Stimulated activated CD4-positive, alpha-beta T cell treated with anti-CD3 and anti-CD28 coated beads, Interleukin-1b, Interleukin-23, amount 100 ng/mL, for 48 hours (primary cell): ENCODE measurements at places on chromosomes 1 and 21.

GRCh38 chr1:86245566-86246190 is 89.1 kb upstream of the COL24A1 start:
- no peak for DNase-seq

DNA sequence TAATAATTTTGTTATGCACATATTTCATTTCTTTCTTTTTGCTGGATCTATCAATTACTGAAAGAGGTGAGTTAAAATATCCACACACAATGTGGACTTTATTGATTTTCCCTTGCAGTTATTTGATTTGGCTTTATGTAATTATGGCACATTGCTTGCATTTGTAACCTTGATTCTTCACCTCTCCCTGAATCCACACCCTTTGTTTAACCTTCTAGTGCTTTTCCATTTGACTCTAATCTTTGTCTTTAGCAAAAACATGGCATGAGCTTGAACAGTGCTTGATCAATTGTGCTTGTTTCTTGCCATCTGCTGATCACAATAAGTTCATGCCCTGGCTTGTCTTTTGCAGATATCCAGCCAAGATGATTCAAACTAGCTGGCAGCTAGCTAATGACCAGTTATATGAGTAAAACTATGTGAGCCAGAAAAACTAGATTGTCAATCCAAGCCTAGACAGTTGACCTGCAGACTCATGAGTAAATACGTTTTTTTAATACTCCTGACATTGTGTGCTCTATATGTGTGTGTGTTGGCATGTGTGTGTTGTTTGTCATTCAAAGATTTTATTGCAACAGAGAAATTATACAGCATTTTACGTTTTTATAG is 899.2 kb downstream of the NCAM2 start:
- DNase-seq: no peak

- DNase-seq: no peak
These were observed 64.1 kb downstream of the NOS1AP start for GRCh38 chr1:162133566-162133965.

- DNase-seq: no peak
These were observed 94.3 kb downstream of the RGS2 start for GRCh38 chr1:192903142-192903541.

DNA sequence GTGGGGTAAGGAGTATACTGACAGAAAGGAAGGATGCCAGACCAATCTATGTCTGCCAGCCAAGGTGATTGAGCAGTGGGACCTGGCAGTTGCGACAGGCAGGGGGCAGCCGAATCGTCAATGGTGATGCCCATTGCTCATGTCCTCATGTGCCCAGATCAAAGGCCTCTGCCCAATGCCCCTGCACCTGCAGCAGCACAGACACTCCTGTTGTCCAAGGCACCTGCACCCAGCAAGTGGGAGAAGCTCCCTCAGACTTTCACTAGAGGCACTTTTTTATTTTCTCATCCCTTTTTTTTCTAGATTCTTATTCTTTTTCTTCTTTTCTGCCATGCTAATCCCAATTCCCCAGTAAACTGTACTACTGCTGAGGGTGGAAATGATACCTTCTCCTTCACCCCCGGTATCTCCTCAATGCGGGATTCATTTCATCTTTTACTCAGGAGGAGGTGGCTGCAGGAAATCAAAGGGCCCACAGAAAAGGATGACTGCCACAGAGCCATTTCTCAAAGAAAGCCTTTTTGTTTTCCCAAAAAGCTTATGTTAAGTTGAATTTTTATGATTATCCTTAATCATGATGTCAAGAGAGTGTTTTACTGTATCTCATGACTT is 332.0 kb downstream of the PAPPA2 start:
- no peak for DNase-seq

- DNase-seq: no peak
These were observed 17.7 kb upstream of the KDM4A start for GRCh38 chr1:43632135-43632670.

DNA sequence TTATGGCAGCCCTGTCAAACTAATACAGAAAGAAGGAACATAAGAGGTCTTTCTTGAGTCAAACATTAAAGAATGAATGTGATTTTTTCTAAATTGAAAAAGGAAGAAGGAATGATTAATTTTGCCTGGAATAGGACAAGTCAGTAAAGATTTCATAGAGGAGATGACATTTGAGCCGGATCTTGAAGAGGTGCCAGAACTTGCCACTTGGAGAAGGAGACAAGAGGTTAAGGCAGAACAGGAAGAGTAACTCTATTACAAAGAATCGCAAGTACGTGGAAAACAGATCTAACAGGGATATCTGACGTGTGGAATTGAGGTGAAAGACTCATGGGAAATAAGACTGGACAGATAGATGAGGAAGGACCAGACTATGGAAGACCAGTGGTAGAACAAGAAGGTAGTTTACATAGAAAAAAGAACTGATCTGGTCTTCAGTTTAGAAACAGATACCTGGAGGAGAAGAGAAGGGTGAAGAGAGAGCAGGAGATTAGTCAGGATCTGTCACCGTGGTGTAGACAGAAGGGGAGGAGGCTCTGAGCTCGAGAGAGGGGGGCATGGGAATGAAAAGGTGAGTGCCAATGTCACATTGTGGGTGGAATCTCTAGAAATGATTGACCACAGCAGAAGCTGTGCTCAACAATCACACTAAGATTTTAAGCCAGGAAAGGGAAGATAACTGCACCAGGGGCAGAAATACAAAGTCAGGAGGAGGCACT is 32.5 kb downstream of the RHOU start:
- no peak for DNase-seq

- no peak for DNase-seq
These were observed 77.0 kb upstream of the IFFO2 start for GRCh38 chr1:19033515-19033839.

- DNase-seq: peak; percentile 10
These were observed 131.2 kb downstream of the SLC45A1 start for GRCh38 chr1:8448911-8449661.

- DNase-seq: no peak
These were observed 74.7 kb downstream of the HSPA13 start for GRCh38 chr21:14308234-14308633.

GRCh38 chr1:21761052-21761451 is 21.9 kb downstream of the USP48 start:
- DNase-seq: no peak

GRCh38 chr1:173473599-173474011 is 3.5 kb upstream of the PRDX6 start:
- DNase-seq: no peak

- DNase-seq: no peak
These were observed 16.3 kb downstream of the SLC19A1 start for GRCh38 chr21:45525910-45526306.

- DNase-seq: no peak
These were observed 170.1 kb downstream of the TRABD2B start for GRCh38 chr1:47827109-47827508.

- peak; percentile 71 for DNase-seq
These were observed 12.9 kb upstream of the RNU1-4 start for GRCh38 chr1:16727190-16728111.

DNA sequence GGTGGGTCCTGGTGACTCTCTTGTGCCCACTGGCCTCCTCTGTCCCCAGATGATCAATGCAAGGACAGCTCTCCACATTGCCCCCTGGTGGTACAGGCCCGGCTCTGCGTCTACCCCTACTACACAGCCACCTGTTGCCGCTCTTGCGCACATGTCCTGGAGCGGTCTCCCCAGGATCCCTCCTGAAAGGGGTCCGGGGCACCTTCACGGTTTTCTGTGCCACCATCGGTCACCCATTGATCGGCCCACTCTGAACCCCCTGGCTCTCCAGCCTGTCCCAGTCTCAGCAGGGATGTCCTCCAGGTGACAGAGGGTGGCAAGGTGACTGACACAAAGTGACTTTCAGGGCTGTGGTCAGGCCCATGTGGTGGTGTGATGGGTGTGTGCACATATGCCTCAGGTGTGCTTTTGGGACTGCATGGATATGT is 10.8 kb downstream of the ADAMTSL4 start:
- DNase-seq: peak; percentile 73

DNA sequence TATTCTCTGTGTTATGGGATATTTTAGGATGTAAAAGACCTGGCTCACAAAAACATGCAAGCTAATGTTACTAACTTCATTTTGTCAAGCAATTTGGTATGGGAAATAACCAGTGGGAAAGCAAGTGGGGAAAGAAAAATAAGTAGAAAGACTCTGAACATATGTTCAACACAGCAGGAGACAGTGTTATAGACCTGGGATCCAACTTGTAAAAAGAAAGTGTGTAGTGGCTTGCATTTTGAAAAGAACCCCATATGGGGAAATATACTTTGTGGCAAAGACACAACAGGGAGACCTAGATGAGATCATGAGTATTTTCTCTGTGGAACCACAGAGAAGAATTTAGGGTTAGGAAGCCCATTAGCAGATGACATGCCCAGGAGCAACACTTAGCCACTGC is 212.7 kb upstream of the NRIP1 start:
- no peak for DNase-seq

GRCh38 chr1:197042676-197043341 is 24.3 kb downstream of the F13B start:
- DNase-seq: no peak

DNA sequence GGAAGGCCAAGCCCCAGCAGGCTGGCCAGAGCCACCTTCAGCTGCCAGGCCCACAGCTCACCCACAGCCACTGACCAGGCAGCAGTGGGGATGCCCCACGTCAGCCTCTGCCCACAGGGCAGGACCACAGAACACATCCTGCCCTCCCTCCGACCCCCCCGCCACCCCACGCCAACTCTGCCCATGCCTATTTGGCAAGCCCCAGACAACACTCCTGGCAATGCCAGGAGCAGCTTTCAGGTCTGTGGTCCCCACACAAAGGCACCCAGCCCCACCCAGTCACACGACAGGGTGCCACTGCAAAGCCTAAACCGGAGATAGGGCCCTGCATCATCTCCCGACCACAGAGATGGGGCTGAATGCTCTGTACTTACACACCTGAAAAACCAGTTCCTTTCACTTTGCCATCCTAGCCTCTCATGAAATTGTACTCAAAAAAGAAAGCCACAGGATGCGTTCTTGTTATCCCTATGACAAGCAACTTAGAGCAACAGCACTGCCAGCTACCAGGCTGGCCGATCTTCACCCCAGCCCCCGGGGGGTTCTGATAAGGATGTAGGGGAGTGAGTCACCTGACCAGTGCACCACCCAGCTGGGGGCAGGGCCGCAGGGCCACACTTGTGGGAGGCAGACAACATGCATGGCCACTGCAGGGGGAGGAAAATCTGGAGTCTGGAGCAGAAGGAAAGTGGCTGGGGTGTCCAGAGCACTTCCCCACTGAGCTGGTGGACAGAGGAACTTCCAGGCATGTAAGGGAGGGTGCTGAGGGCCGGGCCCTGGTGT is 36.2 kb downstream of the UBE2G2 start:
- DNase-seq: no peak

DNA sequence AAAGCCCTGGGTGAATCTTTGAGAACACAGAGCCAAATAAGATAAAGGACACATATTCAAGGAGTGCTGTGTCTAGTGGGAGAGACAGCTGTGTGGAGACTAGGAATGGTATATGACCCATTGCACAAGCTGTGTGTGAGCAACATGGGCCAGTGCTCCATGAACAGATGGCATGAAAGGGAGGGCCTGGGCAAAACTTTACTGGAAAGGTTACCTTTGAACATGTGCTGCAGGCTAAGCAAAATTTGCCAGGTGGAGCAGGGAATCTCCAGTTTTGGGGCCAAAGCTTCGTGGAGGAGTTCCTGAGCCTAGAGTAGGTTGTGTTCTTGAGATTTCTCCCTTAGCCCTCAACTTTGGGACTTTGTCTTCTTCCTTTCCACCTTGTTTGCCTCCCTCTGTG is 446.1 kb upstream of the PROX1 start:
- no peak for DNase-seq

GRCh38 chr1:204841798-204842197 is 28.9 kb upstream of the NFASC start:
- no peak for DNase-seq

DNA sequence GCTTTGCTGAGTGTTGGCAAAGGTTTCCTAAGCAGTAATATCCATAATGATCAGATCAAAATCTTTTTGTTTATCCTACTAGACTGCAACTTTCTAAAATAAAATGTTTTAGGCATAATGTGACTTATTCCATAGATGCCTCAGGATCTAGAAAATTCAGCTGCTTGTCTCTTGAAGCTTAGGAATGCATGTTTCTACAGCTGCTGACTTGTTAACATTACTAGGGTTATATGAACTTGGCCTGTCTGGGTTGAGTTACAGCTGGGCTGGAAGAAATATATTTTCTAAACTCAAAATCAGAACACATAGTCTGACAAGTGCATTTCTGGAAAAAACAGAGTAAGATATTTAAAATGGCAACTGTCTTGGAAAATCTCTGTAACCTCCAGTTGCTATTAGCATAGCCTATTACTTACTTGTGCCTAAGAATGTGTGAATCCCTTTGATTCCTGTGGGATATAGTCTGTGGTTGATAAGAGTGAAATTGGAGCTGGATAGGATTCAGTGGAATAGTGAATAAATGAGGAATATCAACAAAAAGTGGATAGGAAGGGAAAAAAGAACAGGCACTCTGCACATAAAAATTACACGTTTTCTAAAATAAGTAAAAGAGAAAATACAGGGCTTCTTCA is 61.2 kb downstream of the RGS4 start:
- no peak for DNase-seq

DNA sequence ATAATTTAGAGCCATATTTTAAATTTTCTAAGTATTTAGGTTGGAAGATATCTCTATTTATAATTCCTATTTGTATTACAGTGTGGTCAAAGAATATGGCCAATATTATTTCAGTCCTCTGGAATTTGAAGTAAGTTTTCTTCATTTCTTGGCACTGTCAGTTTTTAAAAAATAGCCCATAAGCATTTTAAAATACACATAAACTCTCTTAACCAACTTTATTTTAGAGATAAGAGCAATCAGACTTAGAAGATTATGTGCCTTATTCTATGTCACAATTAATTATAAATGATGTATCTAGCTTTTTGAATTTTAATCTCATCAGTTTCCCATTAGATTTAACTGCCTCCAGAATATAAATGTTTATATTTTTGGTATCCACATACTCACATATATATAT is 130.8 kb downstream of the USP25 start:
- DNase-seq: no peak

DNA sequence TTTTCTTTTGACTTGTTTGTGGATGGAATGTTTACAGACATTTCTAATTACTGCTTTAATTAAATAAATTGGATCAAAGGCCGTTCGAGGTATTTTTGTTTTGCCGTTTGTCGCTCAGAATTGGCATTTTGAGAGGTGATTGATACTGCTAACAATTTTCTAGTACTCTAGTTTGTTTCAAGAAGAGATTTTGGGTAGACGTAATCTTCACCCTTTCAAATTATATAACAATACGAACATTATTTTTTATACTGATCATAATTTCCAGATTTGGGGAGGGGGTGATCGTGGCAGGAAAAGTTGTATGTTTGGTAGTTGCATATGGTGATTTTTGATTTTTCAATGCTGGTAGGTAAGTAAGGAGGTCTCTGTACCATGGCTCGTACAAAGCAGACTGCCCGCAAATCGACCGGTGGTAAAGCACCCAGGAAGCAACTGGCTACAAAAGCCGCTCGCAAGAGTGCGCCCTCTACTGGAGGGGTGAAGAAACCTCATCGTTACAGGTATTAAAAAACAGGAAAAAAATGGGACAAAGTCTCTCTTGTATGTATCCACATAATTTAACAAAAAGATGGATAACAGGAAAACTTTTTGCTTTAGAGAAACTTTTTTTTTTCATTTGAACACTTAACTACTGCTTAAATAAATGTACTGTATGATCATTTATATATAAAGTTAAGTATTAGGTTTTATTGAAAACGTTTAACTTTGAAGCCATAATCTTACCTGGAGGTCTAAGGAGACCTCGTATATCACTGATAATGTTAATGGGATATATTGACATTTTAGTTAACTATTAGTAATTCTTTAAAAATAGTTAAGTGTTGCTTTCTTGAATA is 1.7 kb downstream of the H3-3A start:
- no peak for DNase-seq
